ENCODE measurements at places on chromosomes 7 and 10. TPM values are rescaled to one million over a fixed set of nuclear protein-coding genes. Genes with fewer than 3 reads are reported as not detected.

- H3K27me3 ChIP-seq, result peaks cover 2% of the 10 kb centered on the region
- no peak overlapping the region for H3K27ac ChIP-seq
- H3K4me1 ChIP-seq, result no peaks in the 10 kb centered on the region
- no peak for DNase-seq
- no peak overlapping the region for H3K4me3 ChIP-seq
Observed at GRCh38 chr7:115533785-115534184, 496.8 kb downstream of the TFEC start.

- no peaks in the 10 kb centered on the region for H3K36me3 ChIP-seq
- no peak overlapping the region for H3K27ac ChIP-seq
- H3K4me1 ChIP-seq, result no peaks in the 10 kb centered on the region
- no peak overlapping the region for H3K4me3 ChIP-seq
Observed at GRCh38 chr7:11373546-11374142, 400.0 kb downstream of the PHF14 start.

DNA sequence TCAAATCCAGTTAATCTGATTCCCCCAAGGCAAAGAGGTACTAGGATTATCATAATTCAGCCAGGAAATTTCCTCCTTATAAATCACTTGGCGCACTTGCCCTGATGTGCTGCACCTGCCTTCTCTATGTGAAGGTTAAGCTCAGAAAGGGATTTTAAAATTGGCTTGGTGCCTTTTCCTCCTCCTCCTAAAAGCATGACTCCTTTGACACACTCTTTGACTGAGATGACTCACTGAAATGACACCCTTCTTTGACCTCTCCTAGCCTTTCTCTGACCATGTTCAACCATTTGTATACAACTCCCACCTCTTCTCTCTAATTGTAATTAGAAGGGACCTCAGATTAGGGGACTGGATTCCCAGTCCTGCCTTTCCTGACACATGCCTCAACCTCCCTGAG is 46.5 kb downstream of the ABLIM1 start:
- DNase-seq, result no peak
- H3K4me1 ChIP-seq, result peaks cover 6% of the 10 kb centered on the region
- no peak overlapping the region for H3K27ac ChIP-seq
- no peak overlapping the region for H3K4me3 ChIP-seq
- no peaks in the 10 kb centered on the region for H3K36me3 ChIP-seq
- no peaks in the 10 kb centered on the region for H3K27me3 ChIP-seq

GRCh38 chr7:94206295-94206694 is 188.4 kb upstream of the COL1A2 start:
- DNase-seq, result no peak
- H3K36me3 ChIP-seq, result no peaks in the 10 kb centered on the region
- H3K27ac ChIP-seq, result no peak overlapping the region
- peaks cover 4% of the 10 kb centered on the region for H3K27me3 ChIP-seq
- no peaks in the 10 kb centered on the region for H3K4me1 ChIP-seq

DNA sequence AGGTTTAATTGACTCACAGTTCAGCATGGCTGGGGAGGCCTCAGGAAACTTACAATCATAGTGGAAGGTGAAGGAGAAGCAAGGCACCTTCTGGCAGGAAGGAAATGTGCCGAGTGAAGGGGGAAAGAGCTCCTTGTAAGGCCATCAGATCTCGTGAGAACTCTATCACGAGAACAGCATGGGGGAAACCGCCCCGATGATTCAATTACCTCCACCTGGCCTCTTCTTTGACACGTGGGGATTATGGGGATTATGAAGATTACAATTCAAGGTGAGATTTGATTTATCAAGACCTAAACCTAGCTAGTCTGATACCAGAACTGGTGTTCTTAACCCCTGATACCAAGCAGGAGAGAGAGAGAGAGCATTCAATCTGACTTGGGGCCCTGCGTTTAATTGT is 258.7 kb downstream of the PTEN start:
- H3K27me3 ChIP-seq, result peaks cover 2% of the 10 kb centered on the region
- H3K4me1 ChIP-seq, result peaks cover 14% of the 10 kb centered on the region
- H3K36me3 ChIP-seq, result no peaks in the 10 kb centered on the region
- no peak overlapping the region for H3K4me3 ChIP-seq

DNA sequence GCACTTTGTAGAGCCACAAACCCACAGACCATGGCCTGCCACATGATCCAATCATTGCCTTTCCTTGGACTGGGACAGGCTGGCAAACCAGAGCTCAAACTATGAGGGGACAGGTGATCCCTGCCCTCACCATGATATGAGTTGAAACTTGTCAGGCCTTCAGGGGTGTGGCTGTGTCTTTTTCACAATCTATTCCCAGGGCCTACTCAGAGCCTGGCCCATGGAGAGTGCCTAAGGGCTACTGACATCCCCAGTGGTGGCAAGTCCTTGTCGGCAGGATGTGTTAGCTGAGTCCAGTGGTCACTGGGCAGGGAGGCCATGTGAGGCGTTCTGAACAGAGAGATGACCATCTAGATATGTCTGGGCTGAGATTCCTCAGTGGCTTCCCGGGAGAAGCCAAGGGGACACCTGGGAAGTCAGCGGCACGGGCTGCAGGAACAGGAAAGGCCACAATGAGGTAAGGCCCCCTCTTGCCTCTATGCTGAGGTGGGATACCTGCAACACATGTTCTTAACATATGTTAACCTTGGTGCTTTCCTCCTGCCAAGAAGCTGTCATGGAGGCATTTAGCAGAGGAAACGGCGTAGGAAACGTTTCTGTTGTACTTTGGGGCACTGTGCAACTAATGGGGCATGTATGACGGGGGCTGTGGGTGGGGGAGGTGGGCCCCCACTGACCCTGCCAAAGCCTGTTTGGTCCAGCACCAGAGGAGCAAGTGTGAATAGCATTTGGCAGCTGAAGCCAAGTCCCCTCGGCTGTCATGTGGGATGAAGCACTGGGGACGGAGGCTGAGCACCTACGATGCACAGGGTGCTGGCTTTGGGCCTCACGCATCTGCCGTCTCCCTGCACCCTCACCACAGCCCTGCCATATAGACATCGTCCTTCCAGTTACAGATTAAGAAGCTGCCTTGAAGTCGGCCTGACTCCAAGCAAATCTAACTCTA is 384.0 kb downstream of the RPS24 start:
- H3K27ac ChIP-seq, result no peak overlapping the region
- no peak overlapping the region for H3K4me3 ChIP-seq
- no peaks in the 10 kb centered on the region for H3K36me3 ChIP-seq
- peaks cover 4% of the 10 kb centered on the region for H3K27me3 ChIP-seq

DNA sequence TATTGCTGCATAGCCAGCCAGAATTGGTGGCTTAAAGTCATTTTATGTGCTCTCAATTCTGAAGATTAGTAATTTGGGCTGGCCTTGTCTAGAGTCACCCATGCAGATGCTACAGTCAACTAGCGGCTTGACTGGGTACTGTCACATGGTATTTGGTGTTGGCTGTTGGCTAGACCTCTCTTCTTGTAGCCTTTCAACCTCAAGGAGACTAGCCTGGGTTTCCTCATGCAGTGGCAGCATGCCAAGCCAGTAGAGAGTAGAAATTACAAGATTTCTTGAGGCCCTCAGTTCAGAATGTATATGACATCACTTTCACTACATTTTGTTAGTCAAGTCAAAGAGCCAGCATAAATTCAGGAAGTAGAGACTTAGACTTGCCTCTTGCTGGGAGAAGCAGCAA is 3.7 kb upstream of the ZNF800 start:
- no peak overlapping the region for H3K27ac ChIP-seq
- H3K4me1 ChIP-seq, result peaks cover 29% of the 10 kb centered on the region
- H3K27me3 ChIP-seq, result no peaks in the 10 kb centered on the region

- H3K4me3 ChIP-seq, result no peak overlapping the region
- H3K27ac ChIP-seq, result no peak overlapping the region
- H3K36me3 ChIP-seq, result no peaks in the 10 kb centered on the region
- H3K4me1 ChIP-seq, result no peaks in the 10 kb centered on the region
- DNase-seq, result no peak
Observed at GRCh38 chr10:36188080-36188453, 546.0 kb upstream of the FZD8 start.

DNA sequence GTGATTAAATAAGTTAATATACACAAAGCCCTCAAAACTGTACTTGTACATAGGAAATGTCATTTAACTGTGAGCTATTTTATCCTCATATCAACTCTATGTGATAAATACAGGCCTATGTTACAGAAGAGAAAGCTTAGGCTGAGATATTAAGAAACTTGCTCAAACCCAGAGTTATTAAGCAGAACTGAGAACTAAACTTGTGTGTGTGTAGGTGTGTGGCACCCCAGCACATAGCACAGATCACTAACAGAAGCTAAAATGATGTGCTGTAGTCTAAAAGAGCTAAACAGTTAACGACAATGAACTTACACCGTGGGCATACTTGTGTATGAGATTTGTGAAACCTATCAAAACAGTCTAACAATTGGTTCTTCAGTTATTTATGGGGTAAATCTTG is 34.5 kb downstream of the MTPN start:
- H3K27ac ChIP-seq, result no peak overlapping the region
- peaks cover 20% of the 10 kb centered on the region for H3K36me3 ChIP-seq
- no peaks in the 10 kb centered on the region for H3K27me3 ChIP-seq
- H3K4me3 ChIP-seq, result no peak overlapping the region
- DNase-seq, result no peak
- H3K4me1 ChIP-seq, result peaks cover 52% of the 10 kb centered on the region

DNA sequence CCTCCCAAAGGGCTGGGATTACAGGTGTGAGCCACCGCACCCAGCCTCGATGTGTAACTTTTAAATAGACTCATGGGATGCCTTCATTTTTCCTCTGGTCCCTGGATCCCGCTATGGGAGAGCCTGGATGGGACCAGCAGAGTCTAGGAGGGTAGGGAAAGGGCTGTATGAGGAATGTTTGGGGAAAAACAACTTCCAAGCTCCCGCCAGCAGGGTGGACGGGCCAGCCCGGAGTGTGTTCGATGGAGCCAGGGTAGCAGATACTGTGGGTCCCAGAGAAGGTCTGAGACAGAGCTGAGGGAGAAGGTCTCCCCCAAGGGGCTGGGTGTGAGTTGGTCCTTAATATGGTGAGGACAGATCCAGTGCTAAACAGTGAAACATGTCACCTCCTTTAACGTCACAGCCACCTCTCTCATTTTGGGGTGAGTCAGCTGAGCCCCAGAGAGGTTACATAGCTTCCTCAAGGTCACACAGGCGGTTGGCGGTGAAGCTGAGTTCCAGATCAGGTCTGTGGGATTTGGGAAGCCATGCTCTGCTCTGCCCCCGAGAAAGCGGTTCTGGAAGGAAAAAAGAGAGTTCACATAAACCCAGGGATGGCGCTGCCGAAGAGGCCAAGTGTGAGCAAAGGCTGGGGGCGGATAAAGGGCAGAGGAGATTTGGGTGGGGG is 66.4 kb downstream of the MYL10 start:
- H3K27me3 ChIP-seq, result no peaks in the 10 kb centered on the region
- no peaks in the 10 kb centered on the region for H3K36me3 ChIP-seq
- no peak overlapping the region for H3K4me3 ChIP-seq
- no peak overlapping the region for H3K27ac ChIP-seq

DNA sequence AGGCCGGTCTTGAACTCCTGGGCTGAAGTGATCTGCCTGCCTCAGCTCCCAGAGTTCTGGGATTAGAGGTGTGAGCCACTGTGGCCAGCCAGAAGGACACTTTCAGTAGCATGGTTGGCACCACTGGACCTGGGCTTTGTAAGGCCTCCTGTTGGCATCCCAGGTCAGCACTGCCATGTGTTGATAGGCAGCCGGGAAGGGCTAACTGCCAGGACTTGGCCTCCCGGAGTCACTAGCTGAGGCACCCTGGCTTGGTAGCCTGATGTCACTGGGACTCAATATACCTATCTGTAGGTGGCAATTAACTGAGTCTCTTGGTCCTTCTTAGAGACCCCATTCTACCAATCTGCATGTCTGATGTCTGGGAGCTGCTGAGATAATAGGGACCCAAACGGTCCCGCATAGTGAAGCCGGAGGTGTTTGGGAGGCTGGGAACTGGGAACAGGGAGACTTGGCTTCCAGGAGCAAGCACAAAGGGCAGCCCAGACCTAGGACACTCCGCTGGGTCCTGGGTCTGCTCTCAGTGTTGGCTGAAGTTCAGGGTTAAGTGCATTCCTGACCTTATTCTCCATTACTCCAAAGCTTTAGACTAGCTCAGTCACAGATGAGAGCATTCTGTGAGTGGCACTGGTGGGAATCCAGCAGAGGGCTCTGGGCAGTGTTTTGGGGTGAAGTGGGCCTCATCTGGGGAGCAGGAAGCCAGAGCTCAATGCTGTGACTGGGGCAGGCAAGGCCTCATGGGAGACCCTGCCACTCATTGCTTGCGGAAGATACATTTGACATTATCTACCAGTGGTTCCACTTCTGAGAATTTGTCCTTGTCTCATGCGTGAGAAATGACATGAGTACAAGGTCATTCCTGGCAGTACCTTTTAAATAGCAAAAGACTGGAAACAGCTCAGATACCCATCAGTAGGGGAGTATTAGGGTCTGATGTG is 2.7 kb downstream of the LHPP start:
- H3K27ac ChIP-seq, result peak overlapping the region; percentile 85
- H3K4me3 ChIP-seq, result peak overlapping the region; percentile 28
- DNase-seq, result no peak
- no peaks in the 10 kb centered on the region for H3K27me3 ChIP-seq
- peaks cover 32% of the 10 kb centered on the region for H3K4me1 ChIP-seq

DNA sequence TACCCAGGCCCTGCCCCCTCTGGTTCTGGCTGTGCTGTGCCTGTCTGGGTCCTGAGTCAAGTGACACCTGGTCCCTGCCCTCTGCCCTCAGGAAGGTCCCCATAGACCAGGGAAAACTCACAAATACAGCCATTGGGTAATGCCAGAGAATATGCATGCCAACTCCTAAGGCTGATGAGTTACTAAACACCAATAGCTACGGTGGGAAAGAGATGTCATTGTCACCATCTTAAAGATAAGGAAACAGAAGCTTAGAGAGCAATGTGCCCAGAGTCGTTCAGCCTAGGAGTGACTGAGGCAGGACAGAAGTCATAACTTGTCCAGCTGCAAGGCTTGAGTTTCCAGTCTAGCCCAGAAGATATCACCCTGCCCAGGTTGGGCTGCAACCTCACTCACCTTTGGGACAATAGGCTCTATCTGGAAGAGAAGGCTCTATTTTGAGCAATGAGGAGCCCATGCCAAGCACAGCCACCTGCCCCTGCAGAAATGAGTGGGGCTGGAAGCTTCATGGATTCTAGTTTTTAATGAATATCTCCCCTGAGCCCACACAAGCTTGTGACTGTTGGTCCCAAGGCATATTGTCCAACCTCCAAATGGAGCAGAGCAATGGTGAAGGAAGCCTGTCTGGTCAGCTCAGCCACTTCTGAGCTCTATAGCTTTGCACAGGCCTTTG is 42.6 kb downstream of the ZNF273 start:
- H3K27me3 ChIP-seq, result peaks cover 39% of the 10 kb centered on the region
- peaks cover 2% of the 10 kb centered on the region for H3K4me1 ChIP-seq
- H3K36me3 ChIP-seq, result no peaks in the 10 kb centered on the region
- H3K4me3 ChIP-seq, result no peak overlapping the region

Gene TAS2R4
- 0.54 TPM for total RNA-seq

Gene PDK4
- total RNA-seq, result not detected

Gene FKBP6
- not detected for total RNA-seq

Gene WDFY4
- total RNA-seq, result 0.90 TPM

Gene GNG11
- total RNA-seq, result not detected

Gene VIPR2
- not detected for total RNA-seq

Data from activated CD8-positive, alpha-beta T cell treated with anti-CD3 and anti-CD28 coated beads for 36 hours (primary cell).